ENCODE measurements at places on chromosomes 7 and 10. TPM values are rescaled to one million over a fixed set of nuclear protein-coding genes. Genes with fewer than 3 reads are reported as not detected.

CYP17A1 gene
- not detected for total RNA-seq

IGFBP3 gene
- 165 TPM for total RNA-seq

LDB1 gene
- 71.1 TPM for total RNA-seq

SPRN gene
- not detected for total RNA-seq

HNRNPH3 gene
- total RNA-seq, result 106 TPM

PTPRZ1 gene
- total RNA-seq, result 2.1 TPM

IL6 gene
- total RNA-seq, result 3.6 TPM

GLI3 gene
- total RNA-seq, result 2.2 TPM

NPC1L1 gene
- total RNA-seq, result not detected

DNA sequence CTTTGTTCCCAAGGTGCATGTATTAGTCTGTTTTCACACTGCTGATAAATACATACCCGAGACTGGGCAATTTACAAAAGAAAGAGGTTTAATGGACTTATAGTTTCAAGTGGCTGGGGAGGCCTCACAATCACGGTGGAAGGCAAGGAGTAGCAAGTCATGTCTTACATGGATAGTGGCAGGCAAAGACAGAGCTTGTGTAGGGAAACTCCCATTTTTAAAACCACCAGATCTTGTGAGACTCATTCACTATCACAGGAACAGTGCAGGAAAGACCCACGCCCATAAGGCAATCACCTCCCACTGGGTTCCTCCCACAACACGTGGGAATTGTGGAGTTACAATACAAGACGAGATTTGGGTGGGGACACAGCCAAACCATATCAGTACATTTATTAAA is 92.9 kb downstream of the PPP1R3C start:
- no peaks in the 10 kb centered on the region for H3K27me3 ChIP-seq
- H3K36me3 ChIP-seq, result no peaks in the 10 kb centered on the region
- no peaks in the 10 kb centered on the region for H3K4me1 ChIP-seq
- no peak for DNase-seq
- no peak overlapping the region for H3K27ac ChIP-seq
- no peak overlapping the region for H3K4me3 ChIP-seq

GRCh38 chr10:24929056-24929544 is 23.3 kb downstream of the PRTFDC1 start:
- H3K4me1 ChIP-seq, result peaks cover 3% of the 10 kb centered on the region
- H3K27me3 ChIP-seq, result no peaks in the 10 kb centered on the region
- H3K4me3 ChIP-seq, result no peak overlapping the region

DNA sequence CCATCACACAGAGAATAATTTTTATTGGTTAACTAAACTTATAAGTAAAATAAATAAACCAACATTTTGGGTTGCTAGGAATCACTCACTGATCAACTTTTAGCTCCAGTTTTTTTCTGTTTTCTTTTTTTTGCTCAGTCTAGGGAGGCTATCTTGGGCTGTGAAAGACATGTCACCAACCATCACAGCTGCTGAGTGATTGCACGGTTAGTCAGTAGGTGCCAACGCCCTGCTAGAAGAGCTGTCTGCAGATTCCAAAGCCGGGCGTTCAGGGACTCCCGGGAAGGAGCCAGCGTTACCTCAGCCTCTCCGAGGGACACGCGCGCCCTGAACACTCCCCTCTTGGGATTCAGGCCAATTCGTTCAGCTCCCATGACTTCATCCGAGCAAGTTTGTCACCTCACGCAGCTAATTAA is 604 bp upstream of the STAM start:
- no peaks in the 10 kb centered on the region for H3K36me3 ChIP-seq
- H3K4me1 ChIP-seq, result peaks cover 52% of the 10 kb centered on the region
- no peaks in the 10 kb centered on the region for H3K27me3 ChIP-seq
- H3K4me3 ChIP-seq, result peak overlapping the region; percentile 71
- peak; percentile 82 for DNase-seq
- peak overlapping the region; percentile 96 for H3K27ac ChIP-seq

DNA sequence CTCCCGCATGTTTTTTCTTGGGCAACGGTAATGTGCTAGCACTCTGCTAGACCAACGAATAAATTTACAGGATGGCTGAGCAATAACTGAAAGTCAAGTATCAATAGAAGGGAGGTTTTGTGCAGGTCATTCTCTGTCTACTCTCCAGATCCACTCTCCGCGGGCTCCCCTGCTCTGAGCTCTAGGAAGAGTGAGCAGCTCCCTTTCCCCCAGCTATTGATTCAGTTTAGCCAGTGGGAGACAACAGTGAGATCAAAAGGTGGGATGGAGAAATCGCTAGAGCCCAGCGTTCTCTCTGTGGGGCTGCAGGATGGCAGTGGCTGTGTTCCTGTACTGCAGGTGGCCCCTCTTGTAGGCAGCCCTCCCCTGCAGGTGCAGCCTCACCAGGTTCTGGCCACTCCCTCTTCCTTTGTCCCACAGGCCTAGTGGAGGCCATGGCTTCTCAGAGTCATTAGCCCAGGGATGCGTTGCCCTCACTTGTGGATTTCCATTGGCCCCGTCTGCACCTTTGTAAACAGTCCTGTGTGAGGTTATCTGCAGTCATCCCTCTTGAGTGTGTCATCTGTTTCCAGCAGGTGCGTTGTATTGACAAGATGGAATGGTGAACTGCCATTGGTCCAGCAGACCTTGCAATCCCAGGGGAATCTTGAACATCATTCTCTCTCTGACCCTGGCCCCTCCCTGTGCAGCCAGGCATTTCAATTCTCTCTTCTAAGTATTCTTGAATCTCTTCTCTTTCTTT is 11.1 kb downstream of the MSRB2 start:
- no peaks in the 10 kb centered on the region for H3K27me3 ChIP-seq
- peaks cover 36% of the 10 kb centered on the region for H3K36me3 ChIP-seq
- H3K4me3 ChIP-seq, result no peak overlapping the region
- no peak for DNase-seq
- H3K4me1 ChIP-seq, result no peaks in the 10 kb centered on the region
- H3K27ac ChIP-seq, result no peak overlapping the region

DNA sequence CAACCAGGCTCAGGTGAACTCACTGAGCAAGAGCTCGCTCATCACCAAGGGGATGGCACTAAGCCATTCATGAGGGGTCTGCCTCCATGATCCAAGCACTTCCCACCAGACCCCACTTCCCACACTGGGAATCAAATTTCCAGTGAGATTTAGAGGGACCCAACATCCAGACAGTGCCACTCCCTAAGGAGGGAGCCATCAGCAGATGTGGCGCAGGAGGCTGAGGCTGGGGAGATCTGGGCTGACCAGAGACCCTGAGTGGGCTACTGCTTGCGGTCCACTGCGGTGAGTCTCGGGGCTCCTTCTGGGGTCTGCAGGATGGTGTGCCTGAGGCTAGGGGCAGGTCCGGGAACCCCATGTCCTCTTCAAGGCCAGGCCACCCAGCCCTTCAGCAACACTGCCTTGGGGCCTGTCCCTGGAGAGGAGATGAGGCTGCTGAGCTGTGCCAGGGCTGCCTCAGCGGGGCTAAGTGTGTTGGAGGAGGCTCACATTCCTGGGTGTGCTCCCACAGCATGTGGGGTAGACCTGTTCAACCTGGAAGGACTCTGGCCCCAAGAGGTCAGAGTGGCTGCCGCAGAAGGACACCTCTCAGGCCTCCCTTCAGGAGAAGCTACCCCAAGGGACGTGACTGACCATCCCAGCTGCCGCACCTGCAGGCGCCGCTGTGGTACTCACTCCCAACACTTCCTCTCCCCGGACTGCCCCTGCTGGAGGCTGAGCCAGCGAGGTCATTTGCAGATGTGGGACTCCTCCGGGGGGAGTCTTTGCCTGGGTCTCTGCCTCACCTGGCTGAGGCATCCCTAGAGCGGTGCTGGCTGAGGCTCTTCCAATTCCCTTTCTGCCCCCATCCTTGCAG is 22.3 kb upstream of the PCBD1 start:
- no peak overlapping the region for H3K4me3 ChIP-seq
- no peaks in the 10 kb centered on the region for H3K27me3 ChIP-seq
- no peaks in the 10 kb centered on the region for H3K4me1 ChIP-seq
- DNase-seq, result peak; percentile 63
- H3K36me3 ChIP-seq, result no peaks in the 10 kb centered on the region

- no peaks in the 10 kb centered on the region for H3K27me3 ChIP-seq
- no peak overlapping the region for H3K27ac ChIP-seq
- H3K4me3 ChIP-seq, result no peak overlapping the region
- H3K4me1 ChIP-seq, result peaks cover 47% of the 10 kb centered on the region
- no peak for DNase-seq
Observed at GRCh38 chr10:110852255-110852896, 19.4 kb upstream of the PDCD4 start.

- H3K27ac ChIP-seq, result no peak overlapping the region
- no peak overlapping the region for H3K4me3 ChIP-seq
- H3K4me1 ChIP-seq, result peaks cover 12% of the 10 kb centered on the region
- no peaks in the 10 kb centered on the region for H3K36me3 ChIP-seq
- H3K27me3 ChIP-seq, result no peaks in the 10 kb centered on the region
- DNase-seq, result no peak
Observed at GRCh38 chr7:29239638-29240037, 45.1 kb downstream of the CHN2 start.

GRCh38 chr10:36476399-36476798 is 649.0 kb upstream of the ANKRD30A start:
- no peaks in the 10 kb centered on the region for H3K36me3 ChIP-seq
- no peak overlapping the region for H3K27ac ChIP-seq
- no peak for DNase-seq

DNA sequence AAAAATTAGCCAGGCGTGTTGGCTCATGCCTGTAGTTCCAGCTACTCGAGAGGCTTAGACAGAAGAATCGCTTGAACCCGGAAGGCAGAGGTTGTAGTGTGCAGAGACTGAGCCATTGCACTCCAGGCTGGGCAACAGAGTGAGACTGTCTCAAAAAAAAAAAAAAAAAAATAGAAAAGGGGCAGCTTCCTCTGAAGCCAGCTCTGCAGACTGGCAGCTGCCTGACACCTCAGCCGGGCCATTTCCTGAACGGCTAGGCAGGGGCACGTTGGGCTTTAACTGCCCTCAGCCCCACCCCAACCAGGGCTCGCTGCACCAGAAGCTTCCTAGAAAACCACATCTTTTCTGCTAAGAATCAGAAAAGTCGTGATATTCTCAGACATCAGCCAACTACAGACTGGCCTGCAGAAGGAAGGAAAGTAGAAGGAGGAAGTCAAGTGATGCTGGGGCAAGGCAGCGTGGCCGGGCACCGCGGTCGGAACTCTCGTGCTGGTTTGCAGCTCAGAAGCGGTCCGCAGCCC is 38.0 kb downstream of the PRKAG2 start:
- peak overlapping the region; percentile 59 for H3K4me3 ChIP-seq
- H3K27me3 ChIP-seq, result no peaks in the 10 kb centered on the region
- H3K27ac ChIP-seq, result peak overlapping the region; percentile 10

- H3K36me3 ChIP-seq, result no peaks in the 10 kb centered on the region
- no peak overlapping the region for H3K27ac ChIP-seq
- no peaks in the 10 kb centered on the region for H3K27me3 ChIP-seq
- no peaks in the 10 kb centered on the region for H3K4me1 ChIP-seq
Observed at GRCh38 chr7:69687739-69688433, 89.6 kb downstream of the AUTS2 start.

- H3K4me1 ChIP-seq, result no peaks in the 10 kb centered on the region
- H3K4me3 ChIP-seq, result no peak overlapping the region
- H3K27me3 ChIP-seq, result no peaks in the 10 kb centered on the region
- no peak for DNase-seq
Observed at GRCh38 chr10:72370201-72370722, 15.5 kb upstream of the DNAJB12 start.

- H3K4me3 ChIP-seq, result no peak overlapping the region
- no peak overlapping the region for H3K27ac ChIP-seq
- H3K27me3 ChIP-seq, result peaks cover 15% of the 10 kb centered on the region
- no peak for DNase-seq
- H3K4me1 ChIP-seq, result no peaks in the 10 kb centered on the region
Observed at GRCh38 chr10:123117644-123118417, 17.9 kb upstream of the HMX3 start.

GRCh38 chr7:1220977-1221745 is 11.5 kb upstream of the UNCX start:
- no peak for DNase-seq
- peaks cover 19% of the 10 kb centered on the region for H3K4me1 ChIP-seq
- no peak overlapping the region for H3K4me3 ChIP-seq
- peaks cover 51% of the 10 kb centered on the region for H3K27me3 ChIP-seq

GRCh38 chr7:2116989-2117591 is 115.7 kb downstream of the MAD1L1 start:
- DNase-seq, result no peak
- no peaks in the 10 kb centered on the region for H3K27me3 ChIP-seq
- no peak overlapping the region for H3K4me3 ChIP-seq
- H3K27ac ChIP-seq, result peak overlapping the region; percentile 36
- H3K4me1 ChIP-seq, result peaks cover 80% of the 10 kb centered on the region

DNA sequence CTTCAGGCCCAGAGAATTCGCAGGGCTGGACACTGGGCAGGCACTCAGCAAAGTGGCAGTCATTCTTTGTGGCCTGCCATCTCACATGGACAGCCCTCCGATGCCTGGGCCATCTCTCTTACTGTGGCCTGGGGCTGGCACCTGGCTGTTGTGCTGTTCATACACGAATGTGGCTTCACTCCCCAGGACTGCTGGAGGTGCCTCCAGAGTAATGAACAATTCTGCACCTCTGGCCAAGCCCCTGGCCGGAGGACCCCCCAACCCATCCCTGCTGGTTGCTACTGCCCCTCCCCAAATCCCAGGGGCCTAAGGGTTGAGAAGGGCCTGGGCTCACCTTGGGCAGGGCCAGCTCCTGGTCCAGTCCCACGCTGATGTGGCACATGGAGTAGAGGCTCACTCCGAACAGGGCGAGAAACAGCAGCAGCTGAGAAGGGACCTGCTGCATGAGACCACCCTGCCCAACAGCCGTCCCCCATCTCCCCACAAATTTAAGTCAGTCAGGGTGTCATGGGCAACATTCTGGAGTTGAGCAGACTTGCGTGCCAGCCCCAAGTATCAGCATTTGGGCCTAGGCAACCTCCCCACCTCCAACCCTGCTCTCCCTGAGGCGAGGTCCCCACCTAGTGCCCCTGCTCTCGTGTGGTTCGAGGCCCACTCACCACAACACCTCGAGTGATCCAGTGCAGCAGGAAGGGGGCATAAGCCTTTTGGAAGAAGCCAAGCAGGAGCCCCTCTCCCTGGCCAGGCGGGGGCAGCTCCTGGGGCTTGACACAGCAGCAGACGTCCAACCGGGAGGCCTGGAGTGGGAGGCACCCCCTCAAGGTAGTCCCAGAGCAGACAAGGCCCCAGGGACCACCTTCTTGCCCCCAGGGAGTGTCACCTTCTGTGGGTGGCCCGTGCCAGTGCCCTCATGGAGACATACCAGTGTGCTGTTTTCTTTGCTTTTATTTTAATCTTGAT is 9.4 kb downstream of the NPC1L1 start:
- no peak for DNase-seq
- no peak overlapping the region for H3K27ac ChIP-seq
- no peak overlapping the region for H3K4me3 ChIP-seq
- no peaks in the 10 kb centered on the region for H3K36me3 ChIP-seq
- peaks cover 4% of the 10 kb centered on the region for H3K4me1 ChIP-seq

DNA sequence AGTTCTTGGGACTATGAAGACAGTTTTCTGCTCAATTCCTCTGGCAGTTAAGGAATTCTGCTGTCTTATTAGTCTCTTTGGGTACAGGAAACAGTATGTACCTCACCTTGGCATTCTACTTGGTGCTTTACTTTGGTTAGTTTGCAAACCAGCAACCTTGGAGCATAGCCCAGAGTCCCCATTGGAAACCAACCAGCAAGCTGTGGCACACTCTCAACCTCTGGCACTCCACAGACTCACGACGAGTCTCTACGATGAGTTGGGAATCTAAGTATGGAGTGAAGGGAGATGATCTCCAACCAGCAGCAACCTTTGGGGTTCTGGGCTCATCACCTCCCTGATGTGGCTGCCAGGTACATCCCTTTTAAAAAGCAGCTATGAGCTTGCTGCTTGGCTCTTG is 43.8 kb downstream of the TPK1 start:
- H3K27ac ChIP-seq, result no peak overlapping the region
- no peaks in the 10 kb centered on the region for H3K4me1 ChIP-seq
- peaks cover 8% of the 10 kb centered on the region for H3K36me3 ChIP-seq
- DNase-seq, result no peak
- no peak overlapping the region for H3K4me3 ChIP-seq
- H3K27me3 ChIP-seq, result no peaks in the 10 kb centered on the region

Data from spleen (tissue), 13 donors.